ENCODE measurements at places on chromosomes 6 and 20.

DNA sequence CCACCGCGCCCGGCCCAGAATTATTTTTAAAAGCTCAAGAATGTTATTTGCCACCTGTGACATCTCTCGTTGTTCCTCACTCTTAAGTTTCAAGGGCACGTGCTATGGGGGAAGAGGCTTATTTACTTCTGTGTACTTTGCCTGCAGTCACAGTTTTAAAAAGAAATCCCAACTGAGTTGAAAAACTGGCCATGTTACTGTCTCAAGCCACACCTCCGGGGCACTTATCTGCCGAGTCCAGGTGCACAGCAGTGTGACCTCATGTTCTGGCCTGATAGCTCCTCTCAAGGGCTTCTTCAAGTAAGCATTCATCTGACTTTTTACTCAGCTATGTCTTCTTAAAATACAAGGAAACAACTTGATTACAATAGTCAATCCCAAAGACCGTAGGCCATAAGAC lies 34.5 kb downstream of the SHLD1 start:
- no peak for DNase-seq

DNA sequence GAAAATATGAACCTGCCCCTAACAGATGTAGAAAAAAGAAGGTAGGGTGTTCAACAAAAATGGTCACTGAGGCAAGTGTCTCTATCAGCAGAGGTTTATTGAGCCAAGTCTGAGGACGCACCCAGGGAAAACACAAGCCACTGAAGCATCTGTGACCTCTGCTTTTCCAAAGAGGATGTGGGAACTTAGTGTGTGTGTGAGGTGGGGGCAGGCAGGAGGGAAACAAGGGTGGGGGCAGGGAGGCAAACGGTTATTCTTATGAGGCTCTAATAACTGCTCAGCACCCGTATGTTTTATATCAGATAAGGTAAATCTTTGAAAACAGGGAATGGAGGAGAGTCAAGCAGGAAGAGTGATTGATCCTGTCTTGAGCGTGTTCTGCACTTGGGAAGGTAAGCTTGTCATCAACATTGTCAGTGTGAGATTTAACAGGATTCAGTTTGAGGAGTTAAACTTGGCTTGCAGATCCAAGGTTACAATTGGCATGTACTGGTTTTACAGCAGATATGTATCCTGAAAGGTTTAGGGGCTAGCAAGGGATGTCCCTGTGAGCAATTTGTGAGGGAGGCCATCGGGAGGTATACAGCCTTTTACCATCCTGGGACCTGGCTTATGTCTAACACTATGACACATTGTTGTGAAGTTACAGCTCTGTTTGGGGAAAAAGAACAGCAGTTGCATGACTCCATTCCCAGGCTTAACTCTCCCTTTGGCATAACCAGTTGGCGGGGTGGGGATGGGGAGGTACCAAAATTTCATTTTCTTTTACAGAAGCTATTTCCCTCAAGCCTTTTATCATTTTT lies 33.7 kb downstream of the NINL start:
- DNase-seq: no peak

GRCh38 chr6:111805511-111806164 lies 67.6 kb downstream of the FYN start:
- no peak for DNase-seq

- no peak for DNase-seq
These were observed 435 bp downstream of the KIFC1 start for GRCh38 chr6:33391922-33392594.

- DNase-seq: no peak
These were observed 257.8 kb downstream of the GMDS start for GRCh38 chr6:1987640-1988039.

GRCh38 chr6:118895859-118896258 lies 1.9 kb downstream of the ASF1A start:
- no peak for DNase-seq

All from NCI-H460 (cell line).